GM03348 (cell line): ENCODE measurements at places on chromosomes 5 and 9.

DNA sequence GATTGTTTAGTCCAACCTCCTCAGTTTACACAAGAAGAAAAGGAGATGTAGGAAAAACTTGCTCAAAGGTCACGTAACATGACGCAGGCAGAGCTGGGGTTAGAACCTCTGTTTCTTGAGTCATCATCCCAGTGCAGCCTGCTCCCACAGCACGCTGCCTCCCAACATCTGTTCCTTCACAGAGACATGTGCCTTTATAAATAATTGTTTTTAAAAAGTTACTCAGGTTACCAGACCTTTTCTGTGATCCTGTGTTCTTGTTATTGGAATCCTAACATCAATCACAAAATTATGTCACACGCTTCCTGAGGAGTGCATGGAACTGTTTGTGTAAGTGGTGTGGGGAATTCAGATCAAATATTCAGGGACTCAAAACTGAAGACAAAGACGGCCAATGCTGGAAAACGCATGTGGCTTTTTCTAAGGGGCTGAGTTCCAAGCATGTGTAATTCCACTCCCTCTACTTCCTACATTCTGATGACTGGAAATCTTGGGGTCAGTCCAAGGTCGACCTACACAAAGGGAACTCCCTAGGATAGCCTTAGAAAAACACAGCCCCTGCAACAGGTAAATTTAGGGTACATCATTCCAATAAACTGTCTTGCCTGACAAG lies 184.3 kb downstream of the TSSK1B start:
- peak; percentile 60 for DNase-seq

DNA sequence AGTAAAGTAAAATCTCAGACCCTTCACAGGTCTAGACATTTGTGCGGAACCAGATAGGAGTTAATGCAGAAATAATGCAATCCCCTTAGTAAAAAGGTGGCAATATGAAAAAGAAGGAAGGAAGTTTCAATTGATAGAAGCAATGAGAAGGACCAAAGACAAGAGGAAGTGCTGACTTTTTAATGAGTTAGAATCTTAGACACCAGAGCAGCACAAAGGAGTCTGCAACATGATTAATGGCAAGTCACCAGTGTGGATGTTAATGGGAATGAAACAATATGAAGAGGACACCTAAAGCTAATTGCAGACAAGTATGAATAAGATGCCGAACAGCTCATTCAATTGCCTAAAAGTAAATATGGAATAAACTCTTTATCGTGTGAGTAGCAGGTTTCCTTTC lies 50.9 kb downstream of the MEGF9 start:
- DNase-seq: no peak

GRCh38 chr5:123855609-123856008 lies 343.6 kb downstream of the CSNK1G3 start:
- DNase-seq: no peak

GRCh38 chr5:42872865-42873264 lies 61.2 kb upstream of the SELENOP start:
- no peak for DNase-seq

DNA sequence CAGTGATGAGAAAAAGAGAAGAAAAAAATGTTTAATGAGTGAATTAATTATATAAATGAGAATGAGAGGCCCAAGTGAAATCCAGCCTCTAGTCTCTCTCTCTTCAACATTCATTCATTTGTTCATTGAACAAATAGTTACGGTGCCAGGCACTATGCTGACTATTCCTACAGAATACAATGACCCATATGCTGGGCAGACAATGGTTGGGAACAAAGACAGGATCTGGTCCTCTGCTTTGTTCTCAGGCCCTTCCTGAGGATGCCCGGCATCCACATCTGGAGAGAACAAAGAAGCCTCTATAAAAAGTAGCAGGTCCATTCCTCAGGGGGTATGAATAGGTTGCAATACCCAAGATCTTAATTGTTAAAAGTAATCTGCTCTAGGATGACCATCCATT lies 6.9 kb downstream of the ADAM19 start:
- DNase-seq: no peak

DNA sequence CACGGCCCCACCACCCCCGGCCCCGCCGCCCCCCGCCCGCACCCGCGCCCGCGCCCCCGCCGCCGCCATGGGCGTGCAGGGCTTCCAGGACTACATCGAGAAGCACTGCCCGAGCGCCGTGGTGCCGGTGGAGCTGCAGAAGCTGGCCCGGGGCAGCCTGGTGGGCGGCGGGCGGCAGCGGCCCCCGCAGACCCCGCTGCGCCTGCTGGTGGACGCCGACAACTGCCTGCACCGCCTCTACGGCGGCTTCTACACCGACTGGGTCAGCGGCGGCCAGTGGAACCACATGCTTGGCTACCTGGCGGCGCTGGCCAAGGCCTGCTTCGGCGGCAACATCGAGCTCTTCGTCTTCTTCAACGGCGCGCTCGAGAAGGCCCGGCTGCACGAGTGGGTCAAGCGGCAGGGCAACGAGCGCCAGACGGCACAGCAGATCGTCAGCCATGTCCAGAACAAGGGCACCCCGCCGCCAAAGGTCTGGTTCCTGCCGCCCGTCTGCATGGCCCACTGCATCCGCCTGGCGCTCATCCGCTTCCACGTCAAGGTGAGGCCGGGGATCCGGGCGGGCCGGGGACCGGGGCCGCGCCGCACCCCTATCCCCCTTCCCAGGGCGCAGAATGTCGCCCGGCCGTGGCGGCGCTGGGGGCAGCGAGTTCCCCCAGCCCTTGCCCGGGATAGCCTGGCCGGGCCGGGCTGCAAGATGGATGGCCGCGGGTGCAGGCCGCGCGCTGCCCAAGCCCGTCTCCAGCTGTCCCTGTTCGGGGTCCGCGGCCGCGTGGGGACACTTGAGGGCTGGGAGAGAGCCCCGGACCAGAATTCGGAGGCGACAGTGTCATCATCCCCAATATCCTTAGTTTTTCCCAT lies 594 bp downstream of the FAM120A start:
- DNase-seq: peak; percentile 56

- DNase-seq: no peak
These were observed 7.9 kb downstream of the BHMT start for GRCh38 chr5:79119486-79119885.

DNA sequence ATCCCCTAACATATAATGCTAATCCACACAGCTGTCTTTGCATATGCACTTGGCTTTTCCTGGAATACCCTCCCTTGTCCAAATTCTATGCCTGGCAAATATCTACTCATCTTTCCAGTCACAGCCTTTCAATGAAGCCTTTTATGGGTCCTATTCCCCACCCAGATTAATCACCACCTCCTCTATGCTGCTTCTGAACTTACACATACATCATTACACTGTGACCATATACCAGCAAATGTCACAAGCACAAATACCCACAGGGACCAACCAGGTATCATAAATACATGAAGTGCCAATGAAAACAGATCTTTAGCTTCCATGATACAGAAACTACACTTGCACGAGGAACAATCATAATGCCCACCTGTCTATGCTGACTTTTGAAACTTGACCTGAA lies 22.3 kb downstream of the LPAR1 start:
- no peak for DNase-seq

GRCh38 chr5:135108992-135109391 lies 75.0 kb upstream of the PITX1 start:
- no peak for DNase-seq

- peak; percentile 72 for DNase-seq
These were observed 291.2 kb downstream of the ADAMTS6 start for GRCh38 chr5:65190328-65191053.

DNA sequence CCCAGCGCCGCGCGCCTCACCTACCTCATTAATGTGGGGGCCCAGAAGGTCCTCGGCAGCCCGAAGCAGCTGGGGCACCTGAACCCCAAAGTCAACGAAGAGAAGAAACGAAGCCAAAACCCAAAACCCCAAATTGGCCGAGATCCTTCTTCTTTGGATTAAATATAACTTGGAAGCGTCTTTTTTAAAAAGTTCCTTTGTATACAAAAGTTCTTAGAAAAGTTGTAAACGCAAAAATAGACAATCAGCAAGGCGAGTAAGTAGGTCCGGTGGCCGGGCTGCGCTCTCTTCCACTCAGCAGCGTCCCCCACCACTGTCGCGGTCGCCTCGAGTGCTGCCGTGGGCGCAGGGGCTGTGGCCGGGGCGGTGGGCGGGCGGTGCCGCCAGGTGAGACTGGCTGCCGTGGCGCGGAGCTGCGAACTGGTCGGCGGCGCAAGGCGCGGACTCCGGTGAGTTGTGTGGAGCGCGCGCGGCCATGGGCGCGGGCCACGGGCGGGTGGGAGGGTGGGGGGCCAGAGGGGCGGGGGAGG lies 360 bp downstream of the KLF4 start:
- no peak for DNase-seq

- DNase-seq: no peak
These were observed 1146.2 kb downstream of the CDH9 start for GRCh38 chr5:25892211-25892610.

DNA sequence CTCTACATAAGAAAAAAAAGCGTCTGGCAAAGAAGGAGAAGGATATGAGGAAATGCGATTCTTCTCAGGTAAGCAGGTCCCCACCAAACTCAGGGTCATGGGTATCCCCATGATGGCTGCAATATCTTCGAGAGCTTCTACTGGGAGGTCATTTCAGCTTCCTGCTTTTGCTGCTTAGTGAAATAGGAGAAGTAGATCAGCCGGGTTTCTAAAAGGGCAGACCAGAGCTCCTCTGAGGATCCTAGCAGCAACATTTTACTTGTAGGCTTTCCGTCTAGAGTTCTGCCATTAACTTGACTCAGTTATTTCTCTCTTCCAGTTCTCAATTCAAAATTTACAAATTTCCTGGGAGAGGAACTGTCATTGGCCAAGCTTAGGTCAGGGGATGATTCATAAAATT lies 134.7 kb downstream of the DPYSL3 start:
- DNase-seq: no peak

DNA sequence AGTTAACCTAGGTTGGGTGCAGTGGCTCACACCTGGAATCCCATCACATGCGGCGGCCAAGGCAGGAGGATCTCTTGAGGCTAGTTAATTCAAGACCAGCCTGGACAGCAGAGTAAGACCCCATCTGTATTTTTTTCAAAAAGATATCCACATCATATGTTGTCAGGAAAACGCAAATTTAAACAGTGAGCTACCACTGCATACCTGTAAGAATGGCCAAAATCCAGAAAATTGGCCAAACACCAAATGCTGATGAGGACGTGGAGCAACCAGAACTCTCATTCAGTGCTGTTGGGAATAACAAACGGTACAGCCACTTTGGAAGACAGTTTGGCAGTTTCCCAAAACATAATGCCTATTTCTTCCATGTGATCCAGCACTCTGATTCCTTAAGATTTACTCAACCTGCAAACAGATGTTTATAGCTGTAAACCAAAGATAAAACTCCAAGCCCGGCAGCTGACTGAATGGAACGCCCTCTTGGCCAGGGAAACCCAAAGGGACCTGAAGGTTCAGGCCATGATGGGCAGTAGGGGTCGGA lies 12.4 kb downstream of the CEL start:
- DNase-seq: peak; percentile 63

- DNase-seq: no peak
These were observed 79.3 kb downstream of the EPB41L4A start for GRCh38 chr5:112339761-112340160.

GRCh38 chr5:105146867-105147266 lies 1584.3 kb upstream of the NUDT12 start:
- no peak for DNase-seq

DNA sequence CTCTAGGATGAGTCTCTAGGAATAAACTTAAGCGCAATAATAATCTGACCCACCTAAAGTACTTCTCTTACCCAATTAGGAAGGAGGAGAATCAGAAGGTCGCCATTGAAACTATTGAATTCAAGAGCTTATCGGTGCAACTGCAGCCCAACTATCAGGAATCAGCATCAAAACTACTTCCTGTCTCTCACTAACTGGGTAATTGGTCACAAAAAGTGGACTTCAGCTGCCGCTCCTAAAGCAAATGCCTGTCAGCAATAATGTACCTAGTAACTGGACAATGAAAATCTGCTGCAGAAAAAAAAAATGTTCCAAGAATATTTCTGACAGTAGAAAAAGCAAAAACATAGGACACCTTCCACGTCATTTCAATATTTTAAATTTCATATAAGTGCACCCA lies 3.3 kb downstream of the OR1L8 start:
- no peak for DNase-seq

DNA sequence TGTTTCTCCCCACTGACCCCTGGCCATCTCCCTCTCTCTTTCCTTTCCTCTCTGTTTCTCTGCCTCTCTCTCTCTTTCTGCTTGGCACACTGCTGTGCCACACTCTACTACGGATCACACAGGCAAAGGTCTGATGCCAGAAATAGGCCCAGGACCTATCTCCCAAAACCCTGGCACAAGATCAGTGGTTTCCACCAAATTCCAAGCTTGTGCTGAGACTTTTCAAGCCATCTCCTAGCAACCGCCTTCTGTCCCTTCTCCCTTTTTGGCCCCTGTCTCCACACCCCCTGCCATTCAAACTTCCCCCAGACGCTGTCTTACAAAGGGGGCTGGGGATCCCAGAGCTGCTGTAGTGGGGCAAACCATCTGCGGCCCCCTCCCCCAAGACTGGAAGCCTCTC lies 38.5 kb upstream of the RARS1 start:
- DNase-seq: no peak

- DNase-seq: no peak
These were observed 12.2 kb upstream of the SLC25A48 start for GRCh38 chr5:135822286-135822685.

GRCh38 chr5:42108468-42108867 lies 183.4 kb downstream of the FBXO4 start:
- DNase-seq: no peak

DNA sequence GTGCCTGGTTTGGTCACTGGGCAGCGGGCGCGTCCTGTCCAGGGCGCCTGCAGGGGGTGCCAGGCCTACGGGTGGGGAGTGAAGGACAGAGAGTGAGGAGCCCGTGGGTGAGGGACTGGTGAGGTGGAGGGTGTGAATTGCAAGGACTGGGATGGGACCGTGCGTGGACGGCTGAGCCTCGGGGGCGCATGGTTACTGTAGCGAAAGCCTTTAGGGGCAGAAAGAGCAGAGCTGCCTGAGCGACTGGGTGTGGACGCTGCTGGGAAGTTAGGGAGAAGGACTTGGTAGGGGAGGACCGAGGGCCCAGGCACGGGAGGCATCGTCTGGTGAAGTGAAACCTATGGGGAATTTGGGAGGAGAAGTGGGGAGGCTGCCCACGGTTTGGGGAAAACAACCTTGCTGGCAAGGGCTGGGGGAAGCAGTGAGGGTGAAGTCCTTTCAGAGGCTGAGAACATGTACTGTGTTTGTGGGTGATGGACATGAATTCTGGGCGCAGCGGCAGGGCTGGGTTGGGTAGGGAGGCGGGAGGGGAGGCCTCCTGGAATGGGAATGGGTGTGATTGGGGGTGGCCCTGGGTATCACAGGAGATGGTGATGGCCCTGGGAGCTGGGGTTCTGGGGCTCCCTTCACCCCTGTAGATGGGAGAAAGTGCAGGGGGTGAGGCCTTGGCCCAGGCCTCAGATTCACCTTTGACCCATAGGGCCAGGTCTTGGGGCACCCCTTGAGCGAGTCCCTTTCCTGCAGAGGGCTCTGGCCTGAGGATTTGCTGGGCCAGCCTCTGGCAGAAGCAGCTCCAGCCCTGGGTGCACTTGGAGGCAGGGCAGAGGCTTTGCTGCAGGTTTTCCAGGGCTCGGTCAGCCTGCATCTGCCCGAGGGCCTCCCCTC lies 1.7 kb upstream of the TOR4A start:
- DNase-seq: no peak

- no peak for DNase-seq
These were observed 611.2 kb upstream of the ZNF608 start for GRCh38 chr5:125357660-125358059.

- no peak for DNase-seq
These were observed 85.3 kb downstream of the NSUN2 start for GRCh38 chr5:6547498-6547897.
